ENCODE measurements at places on chromosomes 4 and X. TPM values are rescaled to one million over a fixed set of nuclear protein-coding genes. Genes with fewer than 3 reads are reported as not detected.

GRCh38 chr4:116702949-116703348 lies 382.4 kb downstream of the TRAM1L1 start:
- DNase-seq = no peak
- H3K27ac ChIP-seq = no peak overlapping the region
- H3K4me1 ChIP-seq = no peaks in the 10 kb centered on the region
- H3K4me3 ChIP-seq = no peak overlapping the region
- H3K36me3 ChIP-seq = no peaks in the 10 kb centered on the region
- H3K27me3 ChIP-seq = no peaks in the 10 kb centered on the region

GRCh38 chr4:16386711-16387320 lies 160.5 kb upstream of the TAPT1 start:
- H3K4me3 ChIP-seq = no peak overlapping the region
- H3K27ac ChIP-seq = no peak overlapping the region
- no peak for DNase-seq
- no peaks in the 10 kb centered on the region for H3K27me3 ChIP-seq
- no peaks in the 10 kb centered on the region for H3K4me1 ChIP-seq

DNA sequence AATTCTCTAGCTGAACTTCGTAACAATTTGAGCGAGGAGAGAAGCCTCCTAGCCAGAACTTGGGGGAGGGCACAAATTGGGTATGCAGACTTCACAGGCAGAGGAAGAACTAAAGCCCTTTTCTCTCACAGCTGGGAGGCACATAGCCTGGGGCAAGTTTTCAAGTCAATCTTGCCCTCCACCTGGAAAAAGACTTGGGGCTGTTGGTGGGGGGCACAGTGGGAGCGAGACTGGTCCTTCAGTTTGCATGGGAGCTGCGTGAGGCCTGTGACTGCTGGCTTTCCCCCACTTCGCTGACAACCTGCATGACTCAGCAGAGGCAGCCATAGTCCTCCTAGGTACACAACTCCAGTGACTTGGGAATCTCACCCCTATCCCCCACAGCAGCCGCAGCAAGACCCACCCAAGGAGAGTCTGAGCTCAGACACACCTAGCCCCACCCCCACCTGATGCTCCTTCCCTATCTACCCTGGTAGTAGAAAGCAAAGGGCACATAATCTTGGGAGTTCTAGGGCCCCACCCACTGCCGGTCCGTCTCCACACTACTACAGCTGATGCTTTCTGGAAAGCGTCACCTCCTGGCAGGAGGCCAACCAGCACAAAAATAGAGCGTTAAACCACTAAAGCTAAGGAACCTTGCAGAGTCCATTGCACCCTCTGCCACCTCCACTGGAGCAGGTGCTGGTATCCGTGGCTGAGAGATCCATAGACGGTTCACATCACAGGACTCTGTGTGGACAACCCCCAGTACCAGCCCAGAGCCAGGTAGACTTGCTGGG lies 160.8 kb downstream of the CBLL2 start:
- no peak overlapping the region for H3K27ac ChIP-seq
- no peak for DNase-seq
- H3K4me3 ChIP-seq = no peak overlapping the region

DNA sequence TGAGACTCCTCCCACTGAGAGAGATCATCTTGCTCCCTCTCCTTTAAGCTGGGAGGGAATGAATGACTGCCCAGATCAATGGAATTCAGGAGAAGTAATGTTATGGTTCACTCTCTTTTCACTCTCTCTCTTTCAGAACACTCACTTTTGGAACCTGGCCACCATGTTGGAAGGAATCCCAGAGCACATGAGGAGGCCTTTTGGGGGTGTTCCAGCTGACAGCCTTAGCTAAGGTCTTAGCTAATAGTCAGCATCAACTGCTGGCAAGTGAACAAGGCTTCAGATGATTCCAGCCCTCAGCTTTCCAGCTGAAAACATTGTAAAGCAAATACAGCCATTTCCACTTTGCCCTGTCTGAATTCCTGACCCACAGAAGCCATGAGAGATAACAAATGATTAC lies 124.0 kb upstream of the CLNK start:
- H3K4me1 ChIP-seq = no peaks in the 10 kb centered on the region
- H3K36me3 ChIP-seq = no peaks in the 10 kb centered on the region
- DNase-seq = no peak

GRCh38 chr4:110680265-110680664 lies 57.4 kb upstream of the PITX2 start:
- H3K27me3 ChIP-seq = no peaks in the 10 kb centered on the region
- no peaks in the 10 kb centered on the region for H3K4me1 ChIP-seq
- no peaks in the 10 kb centered on the region for H3K36me3 ChIP-seq
- no peak for DNase-seq
- H3K27ac ChIP-seq = no peak overlapping the region
- H3K4me3 ChIP-seq = no peak overlapping the region

GAGE12E gene
- total RNA-seq = not detected

NAP1L3 gene
- 2.0 TPM for total RNA-seq

SHISA3 gene
- 0.11 TPM for total RNA-seq

BEX5 gene
- total RNA-seq = 1.5 TPM
